Renal cortical epithelial cell (primary cell): ENCODE measurements at places on chromosomes 7 and 10.

DNA sequence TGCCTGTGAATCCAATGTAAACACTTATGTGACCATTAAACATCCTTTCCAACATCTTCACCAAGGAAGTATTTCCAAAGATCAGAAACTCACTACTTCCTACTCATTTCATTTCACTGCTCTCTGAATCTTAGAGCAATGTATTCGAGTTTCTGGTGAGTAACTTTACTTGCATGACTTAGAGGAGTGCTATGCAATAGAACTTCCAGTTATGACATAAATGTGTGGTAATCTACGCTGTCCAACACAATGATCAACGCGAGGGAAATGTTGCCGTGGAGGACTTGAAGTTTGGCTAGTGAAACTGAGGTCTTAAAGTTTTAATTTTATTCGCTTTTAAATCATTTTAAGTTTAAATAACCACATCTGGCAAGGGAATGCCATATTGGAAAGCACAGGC lies 1326.3 kb downstream of the XPNPEP1 start:
- DNase-seq: no peak

- DNase-seq: no peak
These were observed 11.3 kb upstream of the TAS2R40 start for GRCh38 chr7:143210541-143210940.

DNA sequence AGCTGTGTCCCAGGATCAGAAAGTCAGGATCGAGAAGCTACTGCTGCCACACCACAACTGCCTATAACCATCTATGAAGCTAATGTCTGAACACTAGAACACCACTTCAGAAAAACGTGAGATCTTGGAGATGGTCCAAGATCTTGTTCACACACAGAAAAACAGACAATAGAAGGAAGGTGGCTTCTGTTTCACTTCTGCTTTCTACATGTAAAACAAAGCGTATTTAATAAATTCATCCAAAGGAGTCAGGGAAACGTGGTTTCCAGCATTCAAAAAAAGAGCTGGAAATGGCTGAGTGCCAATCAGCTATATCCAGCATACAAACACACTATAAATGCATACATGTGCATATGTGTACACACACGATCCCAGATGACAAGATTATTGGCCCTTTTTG lies 70.2 kb upstream of the CCDC71L start:
- DNase-seq: no peak

DNA sequence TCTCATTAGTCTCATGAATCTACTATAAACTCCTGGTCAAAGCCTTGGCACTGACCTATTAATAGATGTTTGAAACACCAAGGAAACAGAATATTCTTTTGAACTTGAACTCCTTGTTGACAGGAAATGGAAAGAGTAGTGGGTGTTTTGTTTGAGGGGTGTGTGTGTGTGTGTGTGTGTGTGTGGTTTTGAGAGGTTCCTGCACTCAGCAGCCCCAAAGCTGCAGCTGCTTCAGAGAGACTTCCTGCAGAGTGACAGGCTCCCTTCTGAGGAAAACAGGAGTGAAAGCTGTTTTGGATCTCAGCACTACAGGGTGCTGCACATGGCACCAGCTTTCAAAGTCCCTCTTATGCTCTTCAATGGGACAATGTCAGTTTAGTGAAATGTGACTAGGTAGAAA lies 546.5 kb upstream of the STEAP1 start:
- DNase-seq: peak; percentile 3

- no peak for DNase-seq
These were observed 51.7 kb downstream of the ASB4 start for GRCh38 chr7:95537468-95537867.

GRCh38 chr7:21243265-21243664 lies 184.6 kb upstream of the SP4 start:
- DNase-seq: no peak

- peak; percentile 36 for DNase-seq
These were observed 14.6 kb downstream of the CHST12 start for GRCh38 chr7:2417981-2418481.

DNA sequence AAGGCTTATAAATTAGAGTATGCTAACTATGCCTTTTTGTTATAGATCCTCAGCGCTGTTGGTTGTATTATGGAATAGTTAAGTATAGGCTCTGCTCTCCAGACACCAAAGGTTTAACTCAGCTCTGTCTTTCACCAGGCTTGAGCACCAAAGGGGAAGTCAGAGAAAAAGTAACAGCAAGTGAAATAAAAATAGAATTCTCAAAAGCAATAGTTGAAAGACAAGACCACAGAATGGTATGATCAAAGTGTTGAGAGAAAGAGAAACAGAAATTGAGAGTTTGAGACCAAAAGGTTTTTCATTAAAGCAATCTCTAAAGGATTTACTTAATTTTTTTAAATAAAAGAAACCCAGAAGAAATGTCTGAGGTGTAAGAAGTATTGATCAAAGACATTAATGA lies 529.8 kb upstream of the C7orf33 start:
- DNase-seq: no peak

DNA sequence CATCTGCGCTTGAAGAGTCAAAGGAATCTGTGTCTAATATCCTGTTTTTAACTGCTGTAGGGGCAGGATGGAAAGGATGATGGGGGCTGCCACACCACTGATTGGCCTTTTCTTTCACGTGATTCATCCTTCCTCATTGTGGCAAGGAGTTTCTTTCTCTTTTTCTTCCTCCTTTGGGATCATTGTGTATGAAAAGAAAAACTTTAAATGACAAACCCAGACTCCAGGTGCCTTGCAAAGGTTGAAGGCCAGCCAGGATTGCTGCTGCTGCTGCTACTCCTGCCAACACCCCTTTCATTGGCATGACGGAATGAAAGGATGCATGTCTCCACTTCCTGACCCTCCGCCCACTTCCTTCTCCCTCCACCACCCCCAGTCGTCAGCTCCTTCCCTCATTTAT lies 6.5 kb upstream of the OIT3 start:
- DNase-seq: no peak

- DNase-seq: no peak
These were observed 156.7 kb downstream of the MAGI2 start for GRCh38 chr7:79296553-79297320.

DNA sequence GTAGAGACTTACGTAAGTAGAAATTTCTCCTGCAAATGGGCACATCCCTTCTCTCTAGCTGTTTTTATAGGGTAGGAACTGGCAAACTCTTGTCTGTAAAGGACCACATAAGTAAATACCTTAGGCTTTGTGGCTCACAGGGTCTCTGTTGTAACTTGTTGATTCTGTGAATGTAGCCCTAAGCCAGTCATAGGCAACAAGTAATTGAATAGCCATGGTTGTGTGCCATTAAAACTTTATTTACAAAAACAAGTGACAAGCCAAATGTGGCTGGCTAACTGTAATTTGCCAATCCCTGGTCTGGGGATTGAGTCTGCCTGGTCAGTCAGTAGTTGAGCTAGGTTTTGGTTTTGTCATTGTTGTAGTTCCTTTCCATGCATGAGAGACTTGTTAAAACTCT lies 5.3 kb upstream of the KLF6 start:
- DNase-seq: no peak

GRCh38 chr10:130396044-130396443 lies 259.9 kb downstream of the GLRX3 start:
- no peak for DNase-seq

DNA sequence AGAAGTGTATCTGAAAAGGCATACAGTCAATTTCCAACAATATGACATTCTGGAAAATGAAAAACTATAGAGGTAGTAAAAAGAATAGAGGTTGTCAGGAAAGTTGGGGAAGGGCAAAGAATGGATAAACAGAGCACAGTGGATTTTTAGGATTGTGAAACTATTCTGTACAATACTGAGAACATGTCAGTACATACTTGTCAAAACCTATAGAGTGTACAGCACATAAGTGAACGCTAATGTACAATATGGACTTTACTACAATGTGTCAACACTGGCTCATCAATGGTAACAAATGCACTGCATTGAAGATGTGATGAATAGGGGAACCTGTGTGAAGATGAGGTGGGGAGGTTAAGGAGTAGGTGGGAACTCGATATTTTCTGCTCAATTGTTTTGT lies 483.0 kb upstream of the PFKP start:
- DNase-seq: no peak

- no peak for DNase-seq
These were observed 26.1 kb downstream of the ST7 start for GRCh38 chr7:116979430-116979829.

GRCh38 chr10:105950410-105950809 lies 1214.1 kb downstream of the SORCS1 start:
- DNase-seq: peak; percentile 45

DNA sequence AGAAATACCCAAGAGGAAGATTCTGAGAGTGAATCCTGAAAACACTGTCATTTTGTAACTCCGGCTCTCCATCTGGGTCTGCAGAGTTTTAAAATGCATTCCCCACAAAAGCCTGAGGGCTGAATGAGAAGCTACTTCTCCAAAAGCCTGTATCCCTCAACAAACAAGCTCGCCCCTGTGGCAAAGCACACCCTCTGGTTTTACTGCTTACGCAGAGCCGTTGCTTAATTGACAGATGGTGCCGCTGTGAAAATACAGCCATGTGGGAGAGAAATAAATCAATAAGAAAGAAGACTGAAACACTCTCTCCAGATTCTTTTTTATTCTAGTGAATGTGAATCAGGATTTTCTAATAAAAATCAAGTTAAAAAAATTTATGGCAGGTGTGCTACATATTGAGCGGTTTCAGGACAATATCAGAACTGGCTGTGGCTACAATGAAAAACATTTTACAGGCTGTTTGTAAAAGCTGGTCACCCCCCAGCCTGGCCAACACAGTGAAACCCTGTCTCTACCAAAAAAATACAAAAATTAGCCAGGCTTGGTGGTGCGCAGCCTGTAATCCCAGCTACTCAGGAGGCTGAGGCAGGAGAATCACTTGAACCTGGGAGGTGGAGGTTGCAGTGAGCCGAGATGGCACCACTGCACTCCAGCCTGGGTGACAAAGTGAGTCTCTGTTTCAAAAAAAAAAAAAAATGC lies 32.5 kb downstream of the C7orf33 start:
- no peak for DNase-seq

GRCh38 chr10:74891053-74891452 lies 64.7 kb downstream of the KAT6B start:
- DNase-seq: no peak

- peak; percentile 47 for DNase-seq
These were observed 43.9 kb downstream of the LUC7L2 start for GRCh38 chr7:139403601-139404000.

GRCh38 chr7:70347463-70348254 lies 749.4 kb downstream of the AUTS2 start:
- no peak for DNase-seq

GRCh38 chr7:128791121-128791971 lies at the start of gene CCDC136:
TSS of gene CCDC136 (plus strand) at chr7:128791968. CDS start at chr7:128792412, 444 bp downstream.
- DNase-seq: no peak

GRCh38 chr7:151648429-151648828 lies 128.7 kb upstream of the RHEB start:
- no peak for DNase-seq

GRCh38 chr7:32957326-32958045 lies at the start of gene FKBP9:
TSS of gene FKBP9 (plus strand) at chr7:32957440. CDS start at chr7:32957574, 134 bp downstream.
- peak; percentile 56 for DNase-seq

DNA sequence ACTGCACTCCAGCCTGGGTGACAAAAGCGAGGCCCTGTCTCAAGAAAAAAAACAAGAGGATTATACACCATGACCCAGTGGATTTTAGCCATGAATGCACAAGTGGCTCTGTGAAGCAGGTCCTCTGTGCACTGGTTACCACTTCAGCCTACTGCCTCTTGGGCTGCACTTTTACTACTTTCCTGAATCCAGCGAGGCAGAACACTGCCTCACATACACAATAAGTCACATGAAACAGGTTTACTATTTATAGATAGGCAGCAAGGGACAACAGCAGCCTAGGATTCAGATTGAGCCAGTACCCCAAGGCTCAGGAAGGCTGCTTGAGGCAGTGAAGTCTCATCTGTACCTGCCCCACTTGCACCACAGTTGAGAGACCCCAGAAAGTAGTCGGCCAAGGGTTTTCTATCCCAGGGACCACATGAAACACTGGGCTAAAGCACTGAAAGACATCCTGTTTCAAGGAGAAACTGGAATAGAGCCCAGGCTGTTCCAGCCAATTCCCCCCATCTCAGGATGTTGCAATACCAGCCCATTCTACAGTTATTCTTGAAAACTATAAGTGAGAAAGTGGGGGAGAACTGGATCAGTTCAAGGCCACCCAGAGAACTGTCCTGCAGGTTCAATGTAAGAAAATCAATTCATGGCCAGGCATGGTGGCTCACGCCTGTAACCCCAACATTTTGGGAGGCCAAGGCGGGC lies 10.3 kb upstream of the OGDH start:
- peak; percentile 88 for DNase-seq

- DNase-seq: no peak
These were observed 69.0 kb downstream of the SEPTIN7 start for GRCh38 chr7:35869810-35870209.

- DNase-seq: peak; percentile 33
These were observed 2.4 kb downstream of the ALOX5 start for GRCh38 chr10:45376371-45376801.

- DNase-seq: no peak
These were observed 489.8 kb downstream of the RPS24 start for GRCh38 chr10:78523453-78523852.

- DNase-seq: no peak
These were observed 14.4 kb downstream of the CWF19L1 start for GRCh38 chr10:100253041-100253440.

GRCh38 chr7:2063563-2064260 lies 169.0 kb downstream of the MAD1L1 start:
- no peak for DNase-seq

DNA sequence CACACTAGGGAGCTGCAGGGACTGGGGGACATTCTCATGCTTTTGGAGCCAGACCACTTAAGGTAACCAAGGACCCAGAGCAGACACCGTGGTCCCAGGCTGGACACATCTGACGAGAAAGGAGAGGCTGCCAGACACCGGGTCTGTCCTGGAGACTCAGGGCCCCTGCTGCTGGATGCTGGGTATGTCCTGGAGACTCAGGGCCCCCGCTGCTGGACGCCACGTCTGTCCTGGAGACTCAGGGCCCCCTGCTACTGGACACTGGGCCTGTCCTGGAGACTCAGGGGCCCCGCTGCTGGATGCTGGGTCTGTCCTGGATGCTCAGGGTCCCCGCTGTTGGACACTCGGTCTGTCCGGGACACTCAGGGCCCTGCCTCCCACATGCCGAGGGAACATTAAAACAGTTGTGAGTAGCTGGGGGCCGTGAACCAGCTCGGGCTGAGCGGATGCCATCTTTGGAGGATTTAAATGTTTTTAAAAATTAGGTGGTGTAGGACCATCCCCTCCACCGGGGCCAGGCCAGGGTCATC lies 249.7 kb downstream of the DNAJB6 start:
- DNase-seq: no peak

GRCh38 chr10:101121654-101122031 lies 9.5 kb upstream of the TLX1 start:
- DNase-seq: no peak

- no peak for DNase-seq
These were observed 1.1 kb downstream of the MRPS24 start for GRCh38 chr7:43868181-43868580.

DNA sequence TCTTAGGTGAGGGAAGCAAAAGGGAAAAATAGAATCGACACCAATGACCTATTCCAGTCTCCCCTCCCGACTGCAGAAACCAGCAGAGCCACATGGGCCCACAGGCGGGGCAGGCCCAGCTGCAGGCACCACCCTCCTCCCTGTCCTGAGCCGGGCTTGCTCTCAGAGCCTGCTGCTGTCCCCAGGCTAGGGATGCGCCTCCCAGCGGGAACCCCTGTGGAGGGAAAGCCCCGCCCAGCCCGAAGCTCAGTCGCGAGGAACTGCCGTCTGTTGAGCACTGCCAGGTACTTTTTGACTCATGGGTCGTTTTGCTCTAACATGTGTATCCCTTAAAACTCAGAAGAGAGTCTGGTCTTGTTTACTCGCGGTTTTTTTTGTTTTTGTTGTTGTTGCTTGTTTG lies 124.5 kb upstream of the RET start:
- DNase-seq: no peak

GRCh38 chr10:10794791-10795191 lies 222.9 kb upstream of the CELF2 start:
- DNase-seq: peak; percentile 92
